ENCODE measurements at places on chromosomes 5 and 9.

DNA sequence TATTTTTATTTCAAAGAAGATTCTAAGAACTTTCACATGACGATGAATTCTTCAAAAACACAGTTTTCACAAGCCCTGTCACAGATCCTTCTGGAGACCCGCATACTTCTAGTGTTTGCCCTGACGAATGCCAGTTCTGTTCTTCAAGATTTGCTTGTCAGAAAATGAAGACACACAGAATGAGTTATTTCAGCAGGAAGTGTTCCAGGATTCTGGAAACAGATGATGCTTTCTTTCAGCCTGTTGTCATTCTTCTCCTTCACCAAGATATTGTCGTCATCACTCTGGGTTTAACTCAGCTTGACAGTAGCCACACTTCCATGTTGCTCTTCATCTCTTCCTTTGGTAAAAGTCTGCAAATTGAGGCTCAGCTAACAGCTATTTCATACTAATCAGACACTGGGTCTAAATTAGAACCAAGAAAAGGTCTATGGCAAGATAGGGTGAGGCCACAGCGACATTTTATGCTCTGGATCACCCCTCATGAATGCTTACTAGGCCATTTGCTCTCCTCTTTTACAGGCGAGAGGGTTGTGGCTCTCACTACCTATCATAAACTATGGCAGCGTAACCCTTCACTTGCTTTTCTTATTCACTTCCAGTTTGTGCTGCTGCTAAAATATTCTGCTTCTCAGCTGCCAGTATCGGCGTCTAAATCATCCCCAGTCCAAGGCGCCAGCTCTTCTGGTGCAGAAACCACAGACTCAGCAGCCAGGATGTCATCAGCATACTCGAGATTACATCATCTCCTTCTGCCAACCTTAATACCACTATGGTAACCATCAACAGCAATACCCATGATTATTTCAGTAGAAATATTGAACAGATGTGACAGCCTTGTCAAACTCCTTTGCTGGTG is 159.6 kb upstream of the TBCA start:
- DNase-seq: no peak

DNA sequence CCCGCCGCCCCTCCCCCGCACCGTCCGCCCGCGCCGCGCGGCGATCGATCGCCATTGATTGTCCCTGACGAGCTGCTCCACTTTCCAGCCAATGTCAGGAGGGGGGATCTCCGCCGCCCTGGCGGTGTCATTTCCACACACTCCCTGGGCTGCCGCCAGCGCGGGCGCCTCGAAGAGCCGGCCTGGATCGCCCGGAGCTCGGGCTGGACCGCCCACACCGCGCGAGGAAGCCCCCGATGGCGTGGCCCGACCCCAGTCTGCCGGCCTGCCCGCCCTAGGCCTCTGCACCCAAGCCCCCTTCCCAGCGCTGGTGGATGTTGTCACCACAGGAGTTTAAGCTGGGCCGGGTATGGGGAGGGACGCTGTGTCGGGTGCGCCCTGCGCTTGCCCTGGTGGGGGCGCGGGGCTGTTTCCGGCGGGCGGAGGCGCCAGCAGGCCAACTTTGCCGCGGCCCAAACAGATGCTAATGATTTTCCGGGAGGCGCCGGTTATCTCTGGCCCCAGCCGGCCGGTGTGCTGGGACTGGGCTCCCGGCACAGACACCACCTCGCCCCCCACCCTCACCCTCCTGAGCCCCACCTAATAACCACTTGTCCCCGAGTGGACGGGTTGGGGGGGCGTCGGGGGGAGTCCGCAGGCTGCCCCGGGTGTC is 10.6 kb upstream of the CXXC5 start:
- DNase-seq: peak; percentile 92

- no peak for DNase-seq
Observed at GRCh38 chr9:14561929-14562405, 131.3 kb downstream of the ZDHHC21 start.

DNA sequence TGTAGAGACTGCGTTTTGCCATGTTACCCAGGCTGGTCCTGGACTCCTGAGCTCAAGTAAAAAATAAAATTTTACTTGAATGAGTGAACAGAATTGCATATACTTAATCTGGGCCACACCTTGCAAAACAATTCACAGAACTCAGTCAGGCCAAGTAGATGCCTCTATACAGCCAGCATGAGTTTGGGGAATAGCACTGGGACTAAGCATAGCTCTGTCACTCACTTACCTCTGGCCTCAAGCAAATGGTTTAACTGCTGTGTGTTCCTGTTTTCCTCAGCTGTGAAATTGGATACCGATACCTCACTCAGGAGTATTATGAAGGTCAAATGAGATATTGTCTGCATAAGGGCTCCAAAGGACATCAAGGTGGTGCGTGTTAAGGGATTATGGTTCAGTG is 10.9 kb upstream of the FRMPD1 start:
- no peak for DNase-seq

- DNase-seq: no peak
Observed at GRCh38 chr9:78253285-78253684, 17.4 kb downstream of the CEP78 start.

- DNase-seq: no peak
Observed at GRCh38 chr5:171571663-171572062, 152.2 kb downstream of the FGF18 start.

GRCh38 chr9:5951686-5952211 is 61.1 kb downstream of the MLANA start:
- peak; percentile 5 for DNase-seq

DNA sequence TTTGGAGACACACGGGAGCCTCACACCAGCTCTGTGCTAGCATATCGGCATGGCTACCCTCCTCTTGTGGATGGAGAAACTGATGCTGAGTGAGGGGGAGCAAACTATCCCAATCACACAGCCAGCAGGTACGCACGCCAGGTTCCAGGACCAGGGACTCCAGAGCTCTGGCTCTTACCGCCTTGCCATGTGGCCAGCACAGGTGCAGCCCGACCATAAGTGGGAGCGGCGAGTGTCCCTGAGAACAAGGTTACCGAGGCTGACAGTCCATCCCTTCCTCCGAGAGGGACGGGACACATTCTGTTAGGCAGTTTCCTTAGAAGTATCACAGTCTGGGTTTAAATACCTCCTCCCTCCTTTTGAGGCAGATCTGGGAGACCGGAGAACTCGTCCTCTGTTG is 86.0 kb downstream of the PAX5 start:
- no peak for DNase-seq

- DNase-seq: no peak
Observed at GRCh38 chr5:60360355-60360754, 339.6 kb downstream of the DEPDC1B start.

GRCh38 chr9:1514776-1515363 is 464.7 kb downstream of the DMRT2 start:
- no peak for DNase-seq

DNA sequence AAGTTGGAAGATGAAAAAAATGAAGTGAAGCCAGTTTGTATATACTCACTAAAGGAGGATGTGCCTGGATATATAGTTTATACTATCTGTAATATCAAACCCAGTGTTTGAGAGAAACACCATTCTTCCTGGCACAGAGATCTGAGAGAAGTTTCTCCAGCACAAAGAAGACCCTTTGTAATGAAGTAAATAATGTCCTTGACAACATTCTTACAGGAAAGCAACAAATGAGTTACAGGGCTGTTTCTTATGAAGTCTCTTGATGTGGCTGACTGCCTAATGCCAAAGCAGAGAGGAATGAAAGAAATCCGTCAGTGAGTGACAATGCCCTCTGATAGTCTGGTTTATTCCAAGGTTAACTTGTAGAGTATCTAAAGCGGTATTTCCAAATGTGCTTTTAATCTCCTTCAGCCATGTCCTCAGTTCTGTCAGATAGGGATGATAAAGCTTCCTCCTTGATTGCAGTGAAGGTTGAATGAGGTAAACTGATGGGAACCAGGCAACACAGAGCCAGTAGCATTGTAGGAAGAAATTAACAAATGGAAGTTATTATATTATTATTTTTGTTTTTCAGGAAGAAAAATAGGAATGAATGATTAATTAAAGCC is 123.1 kb upstream of the ZNF608 start:
- no peak for DNase-seq

DNA sequence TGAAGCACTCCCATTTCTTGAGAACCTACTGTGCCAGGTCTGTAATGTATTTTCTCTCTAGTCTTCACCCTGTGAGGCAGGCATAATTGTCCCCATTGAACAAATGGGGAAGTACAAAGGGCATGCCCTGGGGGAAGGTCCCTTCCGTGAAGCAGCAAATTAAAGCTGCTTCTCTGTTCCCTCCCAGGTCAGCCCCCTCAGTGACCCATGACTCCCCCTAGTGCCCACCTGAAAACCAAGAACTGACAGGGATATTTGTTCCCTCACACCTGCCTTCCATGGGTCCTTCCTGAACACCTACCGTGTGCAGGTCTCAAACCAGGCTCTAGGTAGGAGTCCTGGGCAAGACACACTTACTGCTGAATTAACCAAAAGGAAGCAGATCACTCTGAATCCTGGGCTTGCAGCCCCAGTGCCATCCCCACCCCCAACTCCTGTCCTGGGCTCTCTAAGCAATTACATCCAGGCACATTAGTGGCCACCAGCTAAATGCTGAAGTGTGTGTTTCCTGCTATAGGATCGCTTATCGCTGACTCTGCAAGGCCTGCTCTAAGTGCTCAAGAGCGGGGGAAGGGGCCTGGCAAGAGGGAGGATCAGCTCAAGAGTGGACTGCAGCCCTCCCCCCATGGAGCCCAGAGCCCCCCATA is 254.8 kb downstream of the CDK5RAP2 start:
- no peak for DNase-seq

- no peak for DNase-seq
Observed at GRCh38 chr9:792331-793260, 48.9 kb upstream of the DMRT1 start.

DNA sequence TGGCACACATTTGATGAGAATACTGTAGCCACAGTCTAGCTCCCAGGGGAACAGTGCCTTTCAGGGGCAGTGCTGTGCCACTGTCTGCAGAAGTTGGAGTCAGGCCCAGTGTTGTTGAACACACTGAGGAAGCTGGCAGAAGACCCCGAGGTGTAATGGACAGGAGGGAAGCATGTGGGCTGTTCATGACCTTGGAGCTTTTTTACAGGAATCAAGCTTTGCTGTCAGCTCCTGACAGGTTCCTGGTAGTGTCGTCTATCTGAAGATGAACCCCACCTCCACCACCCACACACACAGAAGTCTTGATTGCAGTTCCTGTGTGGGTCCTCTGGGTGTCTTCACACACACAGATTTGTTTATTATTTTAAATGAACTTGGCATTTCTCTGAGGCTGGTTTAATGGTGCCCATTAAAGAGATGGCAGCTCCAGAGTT is 40.3 kb upstream of the TNFAIP8 start:
- DNase-seq: no peak

- DNase-seq: no peak
Observed at GRCh38 chr9:82894548-82894947, 168.4 kb downstream of the RASEF start.

- no peak for DNase-seq
Observed at GRCh38 chr5:143196601-143197259, 206.8 kb downstream of the NR3C1 start.

DNA sequence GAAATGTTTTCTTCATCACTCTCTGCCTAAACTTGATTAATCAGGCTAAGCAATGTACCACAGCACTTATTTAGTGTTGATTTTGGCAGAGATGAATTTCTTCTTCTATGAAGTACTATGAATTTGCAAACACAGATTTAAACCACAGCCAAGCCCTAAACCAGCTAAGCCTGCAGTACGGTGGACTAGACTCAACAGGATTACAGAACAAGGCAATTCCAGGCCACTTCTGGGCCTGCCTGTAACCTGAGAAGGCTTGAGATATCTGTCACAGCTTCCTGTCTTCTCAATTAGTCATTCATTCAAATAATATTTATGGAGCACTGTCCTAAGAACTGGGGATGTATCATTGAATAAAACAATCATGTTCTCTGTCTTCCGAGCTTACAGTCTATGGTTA is 32.4 kb upstream of the CAST start:
- DNase-seq: peak; percentile 55

DNA sequence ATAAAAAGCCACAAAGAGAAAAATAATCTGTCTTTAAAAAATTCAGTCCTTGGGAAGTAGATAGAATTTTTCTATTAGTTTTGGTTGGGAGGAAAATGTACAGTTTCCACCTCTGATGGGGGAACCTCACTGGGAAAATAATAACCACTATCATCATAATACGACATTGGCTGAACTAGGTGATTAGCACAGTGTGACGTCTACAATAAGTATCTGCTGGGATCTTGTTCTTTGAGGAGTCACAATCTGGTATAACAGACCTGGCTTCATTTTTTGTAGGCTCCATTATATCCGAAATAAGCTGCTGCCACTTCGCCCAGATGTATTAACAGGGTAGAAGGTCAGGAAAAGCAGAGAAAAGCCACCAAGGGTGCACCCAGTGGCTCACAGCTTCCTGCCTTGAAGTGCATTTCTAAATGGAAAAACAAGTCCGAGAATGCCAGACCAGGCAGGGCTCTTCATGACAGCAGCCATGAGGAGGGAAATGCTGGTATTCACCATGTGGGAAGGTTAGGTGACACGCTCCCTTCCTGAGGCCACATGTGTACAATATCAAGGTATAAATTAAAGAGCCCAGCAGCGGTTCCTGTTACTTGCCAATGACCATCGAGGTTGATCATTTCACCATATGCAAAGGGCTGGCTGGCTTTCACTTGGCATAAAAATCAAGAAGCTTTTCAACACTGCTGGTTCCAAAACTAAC is 152.8 kb downstream of the PRELID2 start:
- DNase-seq: no peak

DNA sequence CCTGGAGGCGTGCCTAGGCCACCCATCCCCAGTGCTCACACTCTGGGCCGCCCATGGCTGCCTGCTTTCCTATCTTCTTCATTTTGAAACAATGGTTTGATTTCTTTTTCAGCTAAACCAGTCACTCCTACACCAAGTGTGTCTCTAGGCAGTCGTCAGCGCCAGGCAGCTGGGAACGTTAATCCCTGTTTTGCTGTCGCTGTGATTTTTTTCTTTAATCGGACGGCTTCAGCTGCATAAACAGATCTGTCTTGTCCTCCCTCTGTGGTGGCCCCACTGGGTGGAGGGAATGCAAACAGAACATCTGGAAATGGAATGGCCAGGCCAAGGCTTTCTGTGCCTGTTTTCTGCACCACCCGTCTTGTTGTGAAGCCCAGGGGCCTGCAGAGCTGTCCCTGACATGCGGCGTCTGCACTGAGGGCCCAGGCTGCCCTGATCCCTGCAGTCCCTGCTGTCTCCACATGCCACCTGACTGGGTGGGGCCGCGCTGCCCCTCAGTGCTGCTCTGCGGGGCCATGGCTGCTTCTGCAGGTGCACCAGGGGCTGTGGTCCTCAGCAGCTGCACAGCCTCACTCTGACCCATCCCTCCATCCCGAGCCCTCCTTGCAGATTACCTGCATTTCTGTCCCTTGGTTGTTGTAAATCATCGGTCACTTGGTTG is 51.5 kb downstream of the WNK2 start:
- DNase-seq: no peak

- DNase-seq: no peak
Observed at GRCh38 chr5:61559146-61559545, 227.1 kb downstream of the ZSWIM6 start.

GRCh38 chr9:89234205-89235067 is 55.8 kb upstream of the SHC3 start:
- no peak for DNase-seq

GRCh38 chr9:87389936-87390335 is 107.7 kb upstream of the DAPK1 start:
- DNase-seq: no peak

- no peak for DNase-seq
Observed at GRCh38 chr5:106205916-106206571, 1464.7 kb downstream of the EFNA5 start.

GRCh38 chr5:142095651-142096330 is 12.8 kb upstream of the NDFIP1 start:
- no peak for DNase-seq
